ENCODE measurements at places on chromosomes 13 and 19.

DNA sequence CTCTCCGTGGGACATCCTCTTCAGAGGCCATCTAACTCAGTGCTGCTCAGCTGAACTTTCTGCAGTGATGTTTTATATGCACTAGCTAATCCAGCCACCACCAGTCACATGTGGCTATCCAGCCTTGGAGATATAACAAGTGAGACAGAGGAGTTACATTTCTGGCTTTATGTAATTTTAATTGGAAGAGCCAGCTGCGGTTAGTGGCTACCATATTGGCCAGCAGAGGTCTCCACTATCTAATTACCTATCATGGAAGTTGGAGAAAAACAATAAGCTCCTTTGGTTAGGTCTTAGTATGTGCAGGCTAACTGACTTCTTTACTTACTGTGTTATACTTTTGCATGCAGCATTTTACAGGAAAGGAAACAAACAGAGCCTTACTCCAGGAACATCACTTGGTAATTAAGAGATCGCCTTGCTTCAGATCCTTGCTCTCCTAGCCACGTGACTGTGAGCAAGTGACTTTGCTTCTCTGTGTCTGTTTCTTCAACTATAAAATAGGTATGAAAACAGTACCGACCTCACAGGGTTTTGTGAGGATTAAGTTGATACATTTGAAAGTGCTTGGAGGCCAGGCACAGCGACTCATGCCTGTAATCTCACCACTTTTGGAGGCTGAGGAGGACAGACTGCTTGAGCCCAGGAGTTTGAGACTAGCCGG lies 1.6 kb upstream of the KLK10 start:
- no peak for DNase-seq

- DNase-seq: no peak
These were observed 189.0 kb downstream of the LMO7 start for GRCh38 chr13:75825161-75825560.

DNA sequence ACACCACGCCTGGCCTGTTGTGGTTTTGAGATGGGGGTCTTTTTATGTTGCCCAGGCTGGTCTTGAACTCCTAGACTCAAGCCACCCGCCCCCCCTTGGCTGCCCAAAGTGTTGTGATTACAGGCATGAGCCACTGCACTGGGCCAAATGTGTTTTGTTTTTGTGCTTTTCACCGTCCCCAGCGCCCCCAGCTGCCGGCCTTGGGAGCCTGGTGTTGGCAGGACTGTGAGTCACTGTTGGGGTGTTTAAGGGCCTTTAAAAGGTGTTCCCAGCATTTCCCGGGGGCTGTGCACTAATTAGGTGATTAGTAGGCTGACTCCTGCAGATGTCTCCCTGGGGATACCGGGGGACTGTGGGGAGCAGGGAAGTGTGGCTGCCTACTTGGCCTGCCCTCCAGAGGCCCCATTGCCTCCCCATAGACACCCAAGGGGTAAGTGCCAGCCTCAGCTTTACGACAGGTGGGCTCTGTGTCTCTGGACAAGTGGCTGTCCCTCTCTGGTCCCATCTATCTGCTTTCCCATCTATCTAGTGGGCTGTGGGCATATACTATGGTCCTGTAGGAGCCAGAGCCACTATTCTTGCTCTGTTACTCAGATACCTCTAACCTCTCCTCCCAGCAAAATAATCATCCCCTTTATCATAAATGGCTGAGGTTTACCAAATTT lies 11.8 kb upstream of the TLE5 start:
- DNase-seq: no peak

DNA sequence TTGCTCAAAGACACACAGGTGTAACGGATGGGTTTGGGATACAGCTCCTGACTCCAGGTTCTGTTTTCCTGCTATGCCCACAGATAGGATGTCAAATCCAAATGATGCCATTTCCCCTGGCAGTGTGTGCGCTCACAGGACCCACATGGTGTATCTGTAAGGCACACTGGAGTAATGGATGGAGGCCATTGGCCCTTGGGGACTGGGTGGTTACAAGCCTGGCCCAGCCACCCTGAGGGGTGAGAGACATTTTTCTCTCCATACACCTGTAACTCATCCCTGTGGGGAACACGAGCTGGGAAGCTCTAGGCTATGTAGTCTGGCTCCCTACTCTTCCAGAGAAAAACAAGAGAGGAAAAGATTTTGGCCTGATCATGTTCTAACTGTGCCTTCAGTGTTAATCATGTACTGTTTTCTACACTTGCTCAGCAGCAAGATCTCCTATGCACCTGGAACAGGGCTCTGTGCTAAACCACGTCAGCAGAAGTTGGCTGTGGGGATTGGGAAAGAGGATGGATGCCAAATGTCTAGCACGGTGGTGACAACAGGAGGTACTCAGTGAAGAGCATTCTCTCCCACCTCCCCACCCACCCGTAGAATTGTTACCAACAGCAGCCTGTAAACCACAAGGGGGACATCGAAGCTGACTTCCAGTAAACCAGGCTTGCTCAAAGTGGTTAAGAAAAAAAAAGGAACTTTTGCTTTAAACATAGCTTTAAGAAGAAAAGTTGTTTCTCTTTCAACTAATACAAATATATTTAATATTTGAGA lies 237.0 kb downstream of the LACC1 start:
- DNase-seq: no peak

DNA sequence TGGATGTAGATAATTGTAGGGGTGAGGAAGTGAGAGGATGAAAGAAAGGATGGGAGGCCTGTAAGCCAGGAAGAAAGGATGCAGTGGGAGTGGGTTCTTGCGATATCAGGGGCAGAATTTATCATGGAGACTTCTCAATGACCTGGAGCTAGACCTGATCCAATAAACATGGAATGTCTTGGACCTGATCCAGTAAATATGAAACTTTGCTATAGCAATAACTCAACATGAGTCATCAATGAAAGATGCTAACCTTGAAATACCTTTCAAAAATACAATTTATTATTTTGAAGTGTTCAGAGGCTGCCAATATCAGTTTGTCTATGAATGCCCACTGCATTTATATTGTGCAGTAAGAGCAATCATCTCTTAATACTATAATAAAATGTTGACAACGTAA lies 279.5 kb downstream of the POU4F1 start:
- no peak for DNase-seq

DNA sequence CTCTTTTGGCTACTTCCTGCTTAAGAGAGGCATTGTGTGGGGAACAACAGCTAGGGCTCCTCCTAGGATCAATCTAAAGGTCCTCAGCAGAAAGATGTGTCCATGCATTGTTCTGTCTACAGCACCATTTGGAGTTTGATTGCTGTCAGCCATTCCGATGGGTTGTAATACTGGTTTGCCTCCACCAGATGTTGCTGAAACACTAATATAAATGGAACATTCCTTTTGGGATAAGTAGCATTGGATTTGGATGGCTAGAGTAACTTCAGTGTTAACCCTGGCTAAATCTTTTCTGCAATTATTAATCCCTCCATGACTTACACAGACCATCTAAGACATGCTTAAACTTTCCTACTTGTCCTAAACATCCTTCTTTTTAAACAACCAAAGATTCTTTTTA lies 104.2 kb downstream of the TDRD3 start:
- no peak for DNase-seq

All from GM10248 (cell line).